ENCODE measurements at places on chromosomes 13 and 19. TPM values are rescaled to one million over a fixed set of nuclear protein-coding genes. Genes with fewer than 3 reads are reported as not detected.
A peak's percentile ranks its signal among the peaks of the same experiment; 100 is the strongest.

DNA sequence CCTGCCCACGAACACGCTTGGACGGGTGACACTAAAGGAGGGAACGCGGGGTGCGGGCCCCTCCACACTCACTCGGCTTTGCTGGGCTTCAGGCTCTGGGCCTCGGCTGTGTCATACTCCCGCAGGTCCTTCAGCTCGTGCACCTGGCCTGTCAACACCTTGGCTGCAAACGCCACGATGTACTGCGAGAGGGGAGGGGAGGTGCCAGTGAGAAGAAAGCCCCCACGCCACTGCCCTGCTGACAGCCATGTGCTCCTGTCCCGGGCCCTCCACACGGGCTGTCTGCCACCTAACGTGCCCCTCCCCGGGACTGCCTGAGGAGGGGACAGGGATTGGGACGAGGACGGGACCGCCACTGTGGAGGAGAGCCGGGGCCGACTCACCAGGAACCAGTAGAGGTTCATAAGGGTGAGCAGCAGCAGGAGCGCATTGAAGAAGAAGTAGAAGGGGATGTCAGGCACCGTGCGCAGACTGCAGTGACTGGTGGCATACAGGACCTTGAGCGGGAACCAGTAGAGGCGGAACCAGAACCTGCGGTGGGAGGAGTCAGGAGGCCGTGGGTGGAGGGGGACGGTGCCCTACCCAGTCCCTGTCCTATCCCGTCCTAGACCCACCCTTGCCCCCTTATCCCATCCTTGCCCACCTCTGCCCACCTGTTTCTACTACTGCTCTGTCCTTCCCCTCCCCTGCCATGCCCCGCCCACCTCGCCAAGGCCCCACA lies 16.9 kb downstream of the CERS1 start:
- no peak for DNase-seq

DNA sequence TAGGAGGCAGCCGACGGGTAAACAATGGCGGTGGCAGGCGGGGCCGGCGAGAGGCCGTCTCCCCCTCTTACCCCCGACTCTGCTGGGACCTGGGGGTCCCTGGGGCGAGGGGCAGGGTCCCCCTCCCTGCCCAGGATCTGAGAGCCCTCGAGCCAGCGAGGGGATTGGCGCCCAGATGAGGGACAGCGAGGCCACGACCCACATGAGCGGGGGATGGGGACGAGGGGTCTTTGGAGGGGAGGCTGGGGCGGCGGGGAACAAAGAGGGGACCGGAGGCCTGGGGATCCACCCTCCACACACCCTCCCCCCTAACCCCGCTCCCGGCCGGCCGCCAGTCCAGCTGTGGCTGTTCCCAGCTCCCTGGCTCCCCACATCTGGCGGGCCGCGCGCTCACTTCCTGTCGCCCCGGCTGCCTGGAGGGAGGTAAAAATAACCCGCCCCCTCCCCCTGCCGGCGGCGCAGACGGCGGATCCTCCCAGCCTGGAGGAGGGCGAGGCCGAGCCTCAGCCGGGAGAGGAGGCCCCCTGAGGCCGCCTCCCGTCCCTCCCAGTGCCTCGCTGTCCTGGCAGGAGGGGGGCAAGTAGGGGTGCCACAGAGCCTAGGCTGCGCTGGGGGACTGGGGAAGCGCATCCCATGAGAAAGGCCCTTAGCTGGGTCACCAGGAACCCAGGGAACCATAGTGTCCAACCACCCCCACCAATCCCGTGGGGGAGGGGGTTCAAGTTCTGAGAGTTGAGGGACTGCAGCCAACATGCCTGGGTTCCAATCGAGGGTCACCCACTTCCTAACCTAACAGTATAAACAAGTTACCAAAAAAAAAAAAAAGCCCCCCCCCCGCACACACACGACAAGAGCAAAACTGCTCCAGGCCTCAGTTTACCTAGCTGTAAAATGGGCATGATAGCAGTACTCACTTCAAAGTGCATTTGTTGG lies 29.3 kb upstream of the NANOS3 start:
- DNase-seq, result peak; percentile 80

The OR4F17 gene
- not detected for total RNA-seq

DNA sequence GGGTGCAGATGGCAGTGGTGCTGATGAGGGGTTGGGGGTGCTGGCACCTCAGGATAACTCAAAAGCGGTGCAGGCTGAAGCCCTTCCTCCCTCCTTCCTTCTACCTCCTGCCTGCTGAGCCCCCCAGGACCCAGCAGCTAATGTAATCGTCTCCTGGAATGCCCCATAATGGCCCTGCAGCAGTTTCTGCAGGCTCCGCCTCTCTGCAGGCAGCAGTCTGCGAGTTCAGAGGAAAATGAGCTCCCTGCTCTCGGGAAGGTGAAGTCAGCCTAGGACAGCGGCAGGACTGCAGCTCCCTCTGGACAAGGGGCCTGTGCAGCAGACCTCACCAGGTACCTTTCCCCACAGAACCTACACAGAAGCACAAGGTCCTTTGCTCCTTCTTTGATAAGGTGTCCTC lies 130.9 kb downstream of the ZDHHC20 start:
- no peak for DNase-seq

GRCh38 chr13:32376642-32377415 lies 51.1 kb downstream of the N4BP2L1 start:
- DNase-seq, result no peak
